ENCODE measurements at places on chromosomes 6 and 20. TPM values are rescaled to one million over a fixed set of nuclear protein-coding genes. Genes with fewer than 3 reads are reported as not detected.

Gene GABRR1
- total RNA-seq: not detected

Gene TAGAP
- 3.1 TPM for total RNA-seq

Gene LRFN2
- total RNA-seq: not detected

Gene POU5F1
- not detected for total RNA-seq

Gene SLC22A7
- total RNA-seq: not detected

Gene CDH26
- 1.7 TPM for total RNA-seq

Gene GHRH
- not detected for total RNA-seq

- DNase-seq: peak; percentile 63
Measured at GRCh38 chr6:29965873-29966601, 23.7 kb downstream of the HLA-A start.

DNA sequence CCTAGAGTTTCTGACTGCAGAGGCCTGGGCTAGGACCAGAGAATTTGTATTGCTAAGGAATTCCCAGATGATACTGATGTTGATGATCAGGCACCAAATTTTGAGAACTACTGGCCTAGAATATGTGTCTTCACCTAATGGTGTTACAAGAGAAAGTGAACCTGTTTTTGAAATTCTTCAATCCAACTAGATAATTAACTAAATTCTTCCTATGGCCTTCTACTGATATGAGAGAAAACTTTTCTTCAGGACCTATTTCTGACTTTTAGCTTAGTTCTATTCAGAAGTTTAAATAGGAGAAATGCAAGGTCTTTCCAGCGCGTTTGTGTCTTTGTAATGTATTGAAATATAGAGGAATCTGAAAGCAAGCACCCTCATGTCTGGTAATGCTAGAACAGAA is 7.3 kb downstream of the NKAIN2 start:
- DNase-seq: no peak

- no peak for DNase-seq
Measured at GRCh38 chr6:39367700-39368099, 45.2 kb upstream of the KCNK16 start.

- DNase-seq: no peak
Measured at GRCh38 chr6:118551063-118552053, 3.3 kb downstream of the PLN start.

DNA sequence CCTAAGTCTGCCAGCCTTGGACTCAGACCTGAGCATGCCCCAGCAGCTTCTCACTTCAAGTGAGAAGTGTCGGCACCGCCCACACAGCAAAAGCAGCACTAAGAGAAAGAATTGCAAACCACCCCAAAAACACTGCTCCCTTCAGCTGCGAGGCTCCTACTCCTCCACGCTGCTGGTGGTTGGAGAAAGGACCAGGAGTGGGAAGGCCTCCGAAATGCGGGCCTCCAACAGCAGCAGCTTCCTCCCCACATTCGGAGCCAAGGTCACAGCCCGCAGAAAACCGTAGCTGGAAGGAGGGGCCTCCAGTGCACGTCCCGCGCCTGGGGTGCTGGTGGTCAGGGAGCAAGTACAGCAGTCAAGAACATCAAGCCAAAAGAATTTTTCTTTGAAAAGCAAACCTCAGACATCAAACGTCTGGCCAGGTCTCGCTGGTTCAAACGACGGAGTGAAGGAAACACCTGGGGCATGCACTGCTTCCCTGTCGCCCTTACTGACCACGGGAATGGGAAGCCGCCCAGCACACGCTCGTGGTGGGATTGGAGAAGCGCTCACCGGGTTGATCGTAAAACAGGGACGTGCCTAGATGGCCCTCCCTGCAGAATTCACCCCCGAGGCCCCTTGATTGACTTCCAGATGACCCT is 185.6 kb upstream of the CST7 start:
- DNase-seq: no peak

DNA sequence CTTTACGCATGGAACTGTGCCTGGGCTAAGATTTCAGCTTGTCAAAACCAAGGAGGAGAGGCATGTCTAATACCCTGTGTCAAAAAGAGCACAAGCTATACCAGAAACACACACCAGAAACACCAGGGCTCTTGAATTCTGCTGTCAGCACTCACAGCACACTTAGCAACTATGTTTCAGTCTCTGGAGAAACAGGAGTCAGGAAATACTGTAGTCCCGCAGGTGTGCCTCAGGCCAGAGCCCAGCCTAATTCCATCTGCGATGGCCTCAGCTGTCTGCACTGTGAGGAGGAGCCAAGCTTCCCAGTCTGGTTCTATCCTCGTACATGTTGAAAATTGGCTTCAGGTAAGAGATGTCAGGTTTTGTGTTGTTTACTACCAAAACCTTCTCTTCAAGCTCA is 31.6 kb downstream of the MTRES1 start:
- DNase-seq: no peak

DNA sequence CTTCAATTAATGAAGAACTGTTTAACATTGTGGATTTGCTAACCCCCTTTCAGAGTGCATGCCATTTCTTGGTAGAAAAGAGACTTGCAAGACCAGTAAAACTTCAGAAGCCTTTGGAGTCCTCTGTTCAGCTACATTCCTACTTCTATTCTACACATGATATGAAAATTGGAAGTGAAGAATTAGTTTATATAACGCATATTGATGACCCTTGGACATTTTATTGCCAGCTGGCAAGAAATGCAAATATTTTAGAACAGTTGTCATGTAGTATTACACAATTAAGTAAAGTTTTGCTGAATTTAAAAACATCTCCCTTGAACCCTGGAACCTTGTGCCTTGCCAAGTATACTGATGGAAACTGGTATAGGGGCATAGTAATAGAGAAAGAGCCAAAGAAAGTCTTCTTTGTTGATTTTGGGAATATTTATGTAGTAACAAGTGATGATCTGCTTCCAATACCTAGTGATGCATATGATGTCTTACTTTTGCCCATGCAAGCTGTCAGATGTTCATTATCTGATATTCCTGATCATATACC is 3.3 kb downstream of the TDRD6 start:
- no peak for DNase-seq

- DNase-seq: no peak
Measured at GRCh38 chr20:11453430-11453829, 464.3 kb upstream of the BTBD3 start.

- DNase-seq: no peak
Measured at GRCh38 chr6:69232008-69232407, 564.8 kb downstream of the LMBRD1 start.

- no peak for DNase-seq
Measured at GRCh38 chr20:62508641-62509051, 32.9 kb upstream of the GATA5 start.

DNA sequence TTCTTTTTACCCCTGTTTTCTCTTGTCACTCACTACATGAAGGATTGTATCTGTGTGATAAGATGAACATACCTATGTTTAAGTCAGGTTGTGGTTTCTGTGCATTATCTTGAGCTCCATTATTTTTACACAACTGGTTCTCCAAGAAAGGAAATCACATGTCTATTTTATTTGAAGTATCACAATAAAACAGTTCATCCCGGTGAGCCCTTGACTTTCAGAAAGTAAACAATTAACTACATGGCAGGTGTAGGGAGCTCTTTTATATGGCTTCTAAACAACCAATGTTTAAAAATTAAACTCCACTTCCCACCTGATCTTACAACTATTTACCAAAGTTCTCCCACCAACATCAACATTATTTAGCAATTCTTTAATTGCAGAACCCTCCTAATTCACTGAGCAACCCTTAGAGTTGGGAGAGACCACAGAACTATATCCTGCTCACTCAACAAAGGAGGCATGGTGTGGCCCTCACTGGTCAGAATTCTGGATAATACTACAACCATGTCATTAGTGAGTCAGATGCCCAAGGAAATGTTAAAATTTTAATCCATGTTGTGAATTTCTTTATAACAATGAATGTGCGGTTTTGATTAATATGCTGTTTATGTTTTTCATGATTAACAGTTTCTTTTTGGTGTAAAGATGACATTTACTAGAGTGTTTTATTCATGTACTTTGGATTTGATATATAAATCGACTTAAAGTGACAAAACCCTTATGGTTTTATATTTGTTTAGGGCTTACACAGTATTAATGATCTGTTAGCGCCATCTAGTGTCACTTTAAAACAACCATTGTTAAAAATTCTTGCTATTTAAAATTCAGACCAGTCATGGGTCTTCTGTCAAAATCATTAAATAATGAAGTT is 50.0 kb upstream of the SCGN start:
- no peak for DNase-seq

GRCh38 chr6:127914240-127914639 is 13.4 kb upstream of the THEMIS start:
- DNase-seq: no peak

Measured in omental fat pad (tissue), 4 donors.